ENCODE measurements at places on chromosomes 1 and 21.
A peak's percentile ranks its signal among the peaks of the same experiment; 100 is the strongest.

- DNase-seq, result no peak
These were observed 193.3 kb downstream of the EIF4G3 start for GRCh38 chr1:20983297-20983889.

DNA sequence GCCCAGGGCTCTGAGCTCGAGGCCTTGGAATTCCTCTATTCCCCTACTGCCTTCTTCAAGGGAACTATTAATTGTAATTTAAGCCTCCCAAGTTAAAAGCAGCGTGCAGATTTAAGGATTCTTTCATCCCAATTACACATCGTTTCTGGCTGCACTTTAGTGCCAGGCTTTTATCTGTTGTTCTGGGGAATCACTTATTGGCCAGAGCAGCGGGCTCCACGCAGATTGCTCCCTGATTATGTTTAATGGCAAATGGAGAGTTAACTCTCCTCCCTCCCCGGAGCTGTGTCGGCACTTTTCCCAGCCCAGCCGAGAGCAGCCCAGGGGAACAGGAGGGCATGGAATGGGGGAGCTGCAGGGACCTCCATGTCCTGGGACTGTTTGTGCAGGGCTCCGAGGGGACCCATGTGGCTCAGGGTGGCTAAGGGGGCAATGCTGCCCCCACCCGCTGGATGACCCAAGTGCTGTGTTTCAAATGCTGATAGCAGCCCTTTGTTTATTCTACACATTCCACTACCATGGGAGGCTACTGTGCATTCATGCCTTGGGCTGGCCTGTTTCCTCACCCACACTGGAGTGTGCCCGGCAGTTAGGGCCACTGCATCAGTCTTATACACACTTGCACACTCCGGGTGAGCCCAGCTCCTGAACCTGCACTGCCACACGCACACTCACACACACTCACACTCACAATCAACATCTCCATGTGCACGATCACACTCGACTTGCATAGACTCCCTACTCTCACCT is 93.3 kb upstream of the POU3F1 start:
- peak; percentile 9 for DNase-seq

- DNase-seq, result no peak
These were observed 30.8 kb downstream of the RPL5 start for GRCh38 chr1:92862605-92863004.

- DNase-seq, result no peak
These were observed 39.0 kb downstream of the MRPL39 start for GRCh38 chr21:25568246-25568645.

GRCh38 chr1:206672844-206673758 is 11.6 kb upstream of the MAPKAPK2 start:
- no peak for DNase-seq

DNA sequence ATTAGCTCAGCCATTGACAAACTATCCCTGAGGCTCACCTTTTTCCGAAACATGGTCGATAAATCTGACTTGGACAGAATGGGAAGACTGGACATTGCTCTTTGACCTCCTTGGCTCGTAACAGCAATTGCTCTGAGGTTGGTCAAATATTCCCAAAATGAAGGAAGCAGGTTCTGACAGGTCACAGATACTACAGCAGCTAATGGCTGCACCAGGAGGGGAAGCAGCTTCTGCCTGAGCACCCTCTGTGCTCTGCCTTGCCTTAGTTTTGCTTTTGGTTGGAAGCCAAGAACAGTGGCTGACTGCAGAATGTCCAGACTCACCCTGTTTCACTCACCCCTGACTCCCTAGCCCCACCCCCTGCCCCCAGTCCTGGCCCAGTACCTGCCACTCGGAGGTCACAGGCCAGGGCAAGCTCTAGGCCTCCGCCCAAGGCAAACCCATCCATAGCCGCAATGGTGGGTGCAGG is 15.4 kb downstream of the ECHDC2 start:
- DNase-seq, result no peak

DNA sequence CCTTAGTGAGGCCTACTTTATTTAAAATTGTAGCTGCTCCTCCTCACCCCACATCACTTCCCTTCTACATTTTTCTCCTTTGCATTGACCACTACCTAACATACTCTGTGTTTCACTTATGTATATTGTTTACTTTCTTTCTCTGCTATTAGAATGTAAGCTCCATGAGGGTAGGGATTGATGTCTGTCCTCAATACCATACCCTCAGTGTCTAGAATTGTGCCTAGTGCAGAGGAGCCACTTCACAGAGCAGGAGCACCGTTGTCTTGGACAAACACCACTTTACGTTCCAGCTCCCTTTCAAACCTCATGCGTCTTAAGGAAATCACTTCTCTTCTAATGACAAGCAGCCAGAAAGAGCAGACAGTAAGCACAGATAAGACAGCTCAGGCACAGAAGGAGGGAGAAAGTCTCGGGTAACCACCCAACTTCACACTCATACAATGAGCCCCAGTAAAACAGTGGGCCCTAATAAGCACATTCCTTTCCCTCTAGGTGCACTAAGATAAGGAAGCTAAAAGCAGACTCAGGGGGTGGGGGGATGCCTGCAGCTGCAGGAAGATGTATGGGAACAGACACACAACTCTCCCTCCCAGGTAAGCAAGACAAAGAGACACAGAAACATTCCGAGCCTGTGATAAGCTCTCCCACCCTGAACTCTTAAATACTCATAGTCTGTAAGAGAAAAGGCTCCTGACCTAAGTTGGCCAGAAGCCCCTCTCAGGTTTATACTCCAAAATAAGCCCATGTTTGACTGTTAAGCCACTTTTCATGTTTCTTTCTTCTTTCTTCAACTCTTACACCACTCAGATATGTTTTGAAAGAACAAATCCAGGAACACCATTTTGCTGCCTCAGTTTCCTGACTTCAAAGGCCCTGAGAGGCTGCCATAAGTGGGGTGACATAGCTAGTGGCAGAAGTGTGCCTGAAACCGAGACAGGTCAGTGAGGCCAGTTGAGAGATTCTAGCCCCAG is 7.1 kb upstream of the PLEKHM2 start:
- no peak for DNase-seq

DNA sequence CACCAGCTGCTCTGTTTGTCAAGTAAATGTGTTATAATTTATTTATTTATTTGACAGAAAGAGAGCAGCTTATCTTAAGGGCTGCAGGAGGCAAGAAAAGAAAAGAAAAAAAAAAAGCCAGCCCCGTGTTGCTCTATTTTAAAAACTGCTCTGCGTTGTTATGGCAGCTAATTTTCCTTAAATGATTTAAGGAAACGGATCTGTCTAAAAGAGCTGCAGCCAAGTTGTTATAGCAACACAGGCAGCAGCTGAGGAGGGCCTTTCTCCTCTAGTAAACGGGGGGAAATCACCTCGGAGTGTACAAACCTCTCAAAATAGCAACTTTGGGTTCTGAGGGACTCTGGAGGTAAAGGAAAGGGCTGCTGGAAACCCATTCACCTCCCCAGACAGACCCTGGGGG is 149.2 kb downstream of the BEND5 start:
- no peak for DNase-seq

GRCh38 chr1:21099869-21100131 is 76.9 kb downstream of the EIF4G3 start:
- DNase-seq, result no peak

DNA sequence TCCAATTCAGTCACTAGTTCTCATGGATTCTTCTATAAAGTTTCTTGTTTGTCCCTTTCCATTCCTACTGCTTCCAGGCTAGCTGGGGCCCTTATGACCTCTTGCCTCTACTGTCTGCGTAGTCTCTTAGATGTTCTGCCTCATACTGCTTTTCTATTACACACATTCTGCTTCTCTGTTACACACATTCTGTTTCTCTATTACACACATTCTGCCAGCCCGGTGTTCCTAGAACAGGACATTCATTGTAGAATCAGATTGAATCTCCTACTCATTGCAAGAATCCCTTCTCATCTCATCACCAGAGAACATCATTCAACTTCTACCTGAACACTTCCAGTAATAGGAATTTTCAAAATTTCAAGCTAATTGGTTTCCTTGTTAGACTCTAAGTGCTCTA is 69.3 kb upstream of the QSOX1 start:
- DNase-seq, result no peak

GRCh38 chr21:43975469-43976098 is 36.5 kb upstream of the TRAPPC10 start:
- peak; percentile 34 for DNase-seq

- DNase-seq, result no peak
These were observed 13.3 kb downstream of the KAZN start for GRCh38 chr1:14611792-14612191.

DNA sequence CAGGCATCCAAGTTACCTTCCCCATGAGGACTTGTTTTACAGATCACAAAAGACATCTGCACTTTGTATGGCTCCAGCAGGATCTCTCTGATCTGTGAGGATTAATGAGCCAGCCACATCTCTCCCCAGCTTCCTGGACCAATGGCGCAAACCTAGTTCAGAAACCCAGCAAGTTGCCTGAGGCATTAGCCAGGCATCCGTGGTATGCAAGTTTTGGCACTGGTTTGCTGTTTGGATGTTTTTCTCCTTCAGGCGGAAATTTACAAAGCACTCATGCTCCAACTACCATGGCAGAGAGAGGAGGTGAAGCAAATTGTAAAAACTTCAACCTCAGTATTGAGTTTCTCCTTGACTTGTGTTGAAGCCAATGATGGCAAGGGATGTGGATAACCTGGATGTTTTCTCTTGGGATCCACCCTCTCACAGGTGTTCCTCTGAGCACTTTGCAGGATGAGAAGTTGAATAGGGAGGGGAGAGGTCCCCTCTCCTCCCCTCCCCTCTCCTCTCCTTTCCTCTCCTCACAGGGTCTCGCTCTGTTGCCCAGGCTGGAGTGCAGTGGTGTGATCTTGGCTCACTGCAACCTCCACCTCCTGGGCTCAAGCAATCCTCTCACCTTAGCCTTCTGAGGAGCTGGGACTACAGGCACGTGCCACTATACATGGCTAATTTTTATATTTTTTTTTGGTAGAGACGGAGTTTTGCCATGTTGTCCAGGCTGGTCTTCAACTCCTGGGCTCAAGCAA is 25.6 kb upstream of the ENO1 start:
- peak; percentile 99 for DNase-seq

- DNase-seq, result peak; percentile 28
These were observed at the start of gene C2CD2 for GRCh38 chr21:41953831-41954653. C2CD2 (minus strand) TSS chr21:41954018; CDS start chr21:41953648, 370 bp downstream.

DNA sequence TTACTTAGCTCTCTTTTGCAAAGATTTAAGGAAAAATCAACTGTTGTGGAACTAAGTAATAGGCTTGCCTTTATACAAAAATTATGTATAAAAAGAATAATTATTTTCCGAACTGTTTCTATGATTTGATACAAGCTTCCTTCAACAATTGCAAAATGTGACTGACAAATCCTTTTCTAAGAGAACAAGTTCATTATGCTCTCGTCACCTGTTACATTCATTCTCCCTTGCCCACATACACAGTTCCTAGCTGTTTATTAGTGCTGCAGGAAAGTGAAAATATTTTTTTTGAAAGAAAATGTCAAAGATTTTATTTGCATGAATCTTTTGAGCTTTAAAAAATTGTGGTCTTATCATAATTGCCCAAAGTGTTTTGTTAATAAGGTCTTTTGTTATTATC is 466.2 kb downstream of the USP25 start:
- DNase-seq, result peak; percentile 38

GRCh38 chr1:78091215-78091813 is 45.5 kb downstream of the GIPC2 start:
- no peak for DNase-seq

DNA sequence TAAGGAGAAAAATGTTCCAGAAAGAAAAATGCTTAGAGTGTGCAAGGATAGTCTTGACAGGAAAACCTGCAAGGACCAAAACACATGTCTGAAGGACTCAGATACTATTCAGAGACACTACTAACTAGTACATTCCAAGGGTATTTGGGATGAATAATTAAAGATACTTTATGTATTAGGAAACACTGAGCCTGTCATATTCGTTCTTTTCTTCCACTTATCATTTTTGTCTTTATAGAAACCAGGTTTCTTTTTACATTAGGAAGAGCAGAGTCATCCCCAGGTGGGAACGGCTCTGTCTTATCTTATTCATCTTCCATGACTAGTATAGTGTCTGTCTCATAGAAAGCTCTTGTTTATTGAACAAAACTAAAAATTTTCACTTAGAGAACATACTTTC is 296.2 kb upstream of the ESRRG start:
- DNase-seq, result no peak

- no peak for DNase-seq
These were observed 113.3 kb downstream of the NAV1 start for GRCh38 chr1:201652181-201652580.

- DNase-seq, result no peak
These were observed 28.5 kb downstream of the UBE4B start for GRCh38 chr1:10061276-10061675.

GRCh38 chr1:173477286-173478093 is at the start of gene PRDX6:
PRDX6 (plus strand) TSS chr1:173477335; CDS start chr1:173477398, 63 bp downstream.
- peak; percentile 51 for DNase-seq

DNA sequence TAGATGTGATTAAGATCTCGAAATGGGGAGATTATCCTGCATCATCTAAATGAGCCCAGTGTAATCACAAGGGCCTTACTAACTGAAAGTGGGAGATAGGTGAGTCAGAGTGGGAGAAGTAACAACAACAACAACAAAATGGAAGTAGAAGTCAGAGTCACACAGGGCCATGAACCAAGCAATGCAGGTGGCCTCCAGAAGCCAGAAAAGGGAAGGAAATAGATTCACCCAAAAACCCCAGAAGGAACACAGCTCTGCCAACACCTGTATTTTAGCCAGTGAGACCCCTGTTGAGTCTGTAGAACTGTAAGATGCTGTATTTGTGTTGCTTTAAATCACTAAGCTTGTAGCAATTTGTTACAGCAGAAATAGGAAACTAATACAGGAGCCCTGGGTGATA is 4.1 kb downstream of the TAGLN2 start:
- DNase-seq, result no peak

DNA sequence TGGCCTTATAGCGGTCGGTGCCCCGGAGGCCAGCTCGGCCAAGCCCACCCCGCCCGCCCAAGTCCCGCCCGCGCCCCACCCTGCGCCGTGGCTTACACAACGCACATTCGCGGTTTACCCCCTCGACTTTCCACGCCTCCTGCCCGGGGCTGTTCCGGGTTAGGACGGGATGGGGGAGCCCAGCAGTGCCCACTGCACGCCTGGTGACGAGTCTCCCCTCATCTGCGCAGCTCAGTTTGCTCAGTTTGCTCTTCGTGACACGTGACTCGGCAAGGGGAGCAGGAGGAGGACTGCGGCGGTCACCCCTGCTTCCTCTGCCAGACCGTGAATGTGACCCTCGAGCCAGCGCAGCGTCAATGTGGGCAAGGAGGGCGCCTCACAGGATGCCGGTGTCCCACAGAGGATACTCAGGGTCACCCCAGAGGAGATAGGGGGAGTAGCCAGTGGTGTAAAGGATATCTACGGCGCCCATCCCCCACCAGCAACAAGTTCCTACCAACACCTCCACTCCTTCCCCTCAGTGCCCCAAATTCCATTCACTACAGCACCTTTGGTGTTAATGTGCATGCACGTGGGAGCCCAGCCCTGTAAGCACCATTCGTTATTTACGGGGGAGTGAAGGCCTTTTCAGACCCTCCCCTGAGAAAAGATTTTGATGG is 350 bp upstream of the S100A6 start:
- DNase-seq, result peak; percentile 71

GRCh38 chr1:47508702-47509431 is 71.0 kb downstream of the FOXD2 start:
- no peak for DNase-seq

DNA sequence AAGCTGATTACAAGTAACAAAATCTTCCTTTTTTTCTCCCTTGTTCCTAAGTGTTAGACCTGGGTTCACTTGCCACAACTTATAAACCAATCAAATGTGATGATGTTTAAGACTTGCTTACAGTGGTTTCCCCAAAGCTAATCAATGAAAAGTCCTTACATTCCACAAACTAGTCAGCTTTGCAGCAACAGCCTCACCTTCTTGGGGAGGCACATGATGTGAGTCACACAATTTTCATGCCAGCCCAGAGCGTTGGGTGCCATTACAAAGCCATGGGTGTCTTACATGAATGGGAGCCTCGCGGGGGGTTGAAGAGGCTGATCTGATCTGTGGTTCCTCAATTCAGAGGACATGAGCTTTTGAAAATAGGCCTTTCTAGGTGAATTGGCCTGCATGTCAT is 91.6 kb upstream of the UBE2U start:
- peak; percentile 86 for DNase-seq
